ENCODE measurements at places on chromosomes 12 and 14.

DNA sequence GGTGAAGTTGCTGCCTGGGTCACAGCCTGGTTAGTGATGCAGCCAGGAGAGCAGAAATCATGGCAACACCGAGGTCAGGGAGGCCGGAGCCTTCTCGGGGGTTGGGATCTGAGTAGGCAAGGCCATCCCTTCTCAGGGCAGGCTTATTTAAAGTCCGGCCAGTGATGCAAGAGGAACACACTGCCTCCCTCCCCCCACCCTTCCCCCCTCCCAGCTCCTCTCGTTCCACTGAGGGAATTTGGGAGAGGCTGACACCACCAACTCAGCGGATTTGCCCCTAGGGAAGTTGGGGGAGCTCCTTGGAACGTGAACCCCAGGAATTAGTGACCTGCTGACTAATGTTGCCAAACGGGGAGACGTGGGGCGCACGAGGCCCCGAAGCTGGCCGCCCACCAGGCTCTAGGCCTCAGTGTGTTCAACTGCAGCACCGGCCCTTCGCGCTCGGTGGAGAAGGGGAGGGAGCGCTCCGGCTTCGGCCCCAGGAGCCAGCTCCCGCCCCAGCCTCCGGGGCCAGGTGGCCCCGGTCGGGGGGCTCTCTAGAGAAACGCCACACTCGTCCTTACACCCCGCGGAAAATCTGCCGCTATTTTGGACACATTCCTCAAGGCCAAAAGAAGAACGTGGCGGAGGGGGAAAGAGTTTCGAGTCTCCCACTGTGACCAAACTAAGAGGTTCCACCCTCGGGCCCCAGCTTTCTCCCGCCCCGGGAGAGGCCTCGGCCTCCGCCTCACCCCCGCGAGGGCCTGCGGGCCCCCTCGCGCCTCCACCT lies 1.6 kb downstream of the CTDSP2 start:
- DNase-seq, result no peak

DNA sequence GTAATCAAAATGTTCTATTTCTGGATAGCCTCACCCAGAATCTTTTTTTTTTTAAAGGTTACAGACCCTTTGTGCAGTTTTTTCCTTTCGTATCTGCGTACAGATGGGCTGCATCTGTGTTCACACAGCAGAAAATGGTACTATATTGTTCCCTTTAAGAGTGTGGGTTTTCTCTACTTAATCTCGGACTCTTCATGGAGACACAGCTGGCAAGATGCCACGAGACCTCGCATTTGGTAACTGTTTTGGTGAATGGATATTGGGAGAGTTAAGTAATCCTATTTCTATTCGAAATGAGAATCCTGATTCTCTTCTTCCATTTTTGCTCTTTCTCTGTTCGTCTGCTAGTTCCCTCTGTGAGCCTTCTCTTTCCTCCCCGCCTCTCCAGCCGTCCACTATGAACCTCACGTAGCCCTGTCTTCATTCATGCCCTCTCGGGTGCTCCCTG lies 85.7 kb downstream of the SAMD4A start:
- no peak for DNase-seq

DNA sequence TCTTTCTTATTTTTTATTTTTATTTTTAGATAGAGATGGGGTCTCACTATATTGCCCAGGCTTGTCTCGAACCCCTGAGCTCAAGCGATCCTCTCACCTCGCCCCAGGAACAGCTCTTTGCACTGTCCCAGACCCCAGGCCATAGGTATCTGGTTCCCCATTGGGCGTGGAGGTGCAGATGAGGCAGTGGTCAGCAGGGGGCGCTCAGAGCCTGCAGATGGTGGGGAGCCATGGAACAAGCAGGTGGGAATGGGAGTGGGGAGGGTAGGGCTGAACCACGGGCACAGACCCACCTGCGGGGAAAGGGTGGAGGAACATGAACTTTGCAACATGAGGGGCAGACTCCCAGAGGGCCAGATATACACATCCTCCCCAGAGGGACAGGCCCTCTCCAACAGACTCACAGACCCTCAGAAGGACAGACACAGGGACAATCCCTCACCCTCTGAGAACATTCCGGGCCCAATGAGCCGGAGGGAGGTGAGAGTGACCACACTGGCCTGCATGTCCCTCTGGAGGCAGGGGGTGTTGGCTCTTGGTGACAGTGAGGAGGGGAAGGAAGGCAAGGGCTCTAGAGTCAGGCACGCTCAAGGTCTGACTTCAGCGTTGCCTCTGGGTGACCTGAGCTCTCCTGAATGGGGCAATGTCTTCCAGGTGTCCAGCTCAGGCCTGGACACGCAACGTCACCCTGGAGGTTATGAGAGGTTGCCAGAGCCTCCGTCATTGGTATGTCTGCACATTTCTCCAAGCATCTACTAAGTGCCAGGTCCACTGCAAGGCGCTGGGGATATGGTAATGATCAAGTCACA lies 34.9 kb downstream of the KRT80 start:
- no peak for DNase-seq

GRCh38 chr12:1914114-1914911 lies 4.1 kb downstream of the CACNA2D4 start:
- no peak for DNase-seq

DNA sequence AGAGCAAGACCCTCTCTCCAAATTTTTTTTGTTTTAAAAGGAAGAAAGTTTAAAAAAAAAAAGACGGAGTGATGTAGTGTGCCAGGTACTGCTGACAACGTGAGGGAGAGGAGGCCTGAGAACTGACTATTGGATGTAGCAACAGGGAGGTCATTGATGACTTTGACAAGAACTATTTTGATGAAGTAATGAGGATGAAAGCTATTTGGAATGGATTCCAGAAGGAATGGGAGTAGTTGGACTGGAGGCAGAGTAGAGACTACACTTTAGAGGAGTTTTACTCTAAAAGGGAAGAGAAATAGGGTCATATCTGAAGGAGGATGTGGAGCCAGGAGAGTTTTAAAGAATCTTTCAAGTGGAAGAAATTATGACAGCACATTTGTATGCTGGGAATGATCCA lies 27.8 kb upstream of the SLC38A2 start:
- DNase-seq, result no peak

DNA sequence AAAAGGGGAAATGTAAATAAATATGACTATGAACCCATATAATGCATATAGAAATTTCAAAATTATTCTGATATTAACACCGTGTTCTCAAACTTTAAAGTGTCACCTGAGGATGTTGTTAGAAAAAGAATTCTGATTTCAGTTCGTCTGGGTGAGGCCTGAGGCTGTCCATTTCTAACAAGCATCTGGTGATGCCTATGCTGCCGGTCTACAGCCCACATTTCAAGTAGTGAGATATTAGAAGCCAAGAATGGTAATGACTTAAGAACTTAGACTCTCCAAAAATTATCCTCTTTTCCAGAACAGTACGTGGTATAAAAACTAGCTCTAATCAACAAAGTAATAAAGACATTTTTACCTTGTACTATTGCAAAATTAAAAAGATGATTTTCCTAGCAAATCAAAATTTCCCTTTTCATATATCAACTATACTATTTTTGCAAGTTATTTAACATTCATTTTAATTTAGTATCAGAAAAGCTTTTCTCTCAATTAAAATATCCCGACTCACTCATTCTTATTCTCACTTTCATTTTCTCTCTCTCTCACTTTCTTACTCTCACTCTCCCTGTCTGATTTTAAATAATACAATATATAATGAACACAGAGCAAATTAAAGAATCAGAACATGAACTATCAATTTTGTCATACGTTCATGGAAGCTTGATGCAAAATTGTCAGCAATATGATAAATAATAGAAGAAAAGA lies 35.0 kb downstream of the PIK3C2G start:
- no peak for DNase-seq

- DNase-seq, result no peak
Measured at GRCh38 chr14:28719130-28719529, 47.5 kb upstream of the FOXG1 start.

GRCh38 chr14:28294834-28295440 lies 471.6 kb upstream of the FOXG1 start:
- no peak for DNase-seq

- no peak for DNase-seq
Measured at GRCh38 chr14:77006132-77006531, 22.4 kb downstream of the IRF2BPL start.

GRCh38 chr14:93091666-93092065 lies 24.1 kb downstream of the ITPK1 start:
- no peak for DNase-seq

DNA sequence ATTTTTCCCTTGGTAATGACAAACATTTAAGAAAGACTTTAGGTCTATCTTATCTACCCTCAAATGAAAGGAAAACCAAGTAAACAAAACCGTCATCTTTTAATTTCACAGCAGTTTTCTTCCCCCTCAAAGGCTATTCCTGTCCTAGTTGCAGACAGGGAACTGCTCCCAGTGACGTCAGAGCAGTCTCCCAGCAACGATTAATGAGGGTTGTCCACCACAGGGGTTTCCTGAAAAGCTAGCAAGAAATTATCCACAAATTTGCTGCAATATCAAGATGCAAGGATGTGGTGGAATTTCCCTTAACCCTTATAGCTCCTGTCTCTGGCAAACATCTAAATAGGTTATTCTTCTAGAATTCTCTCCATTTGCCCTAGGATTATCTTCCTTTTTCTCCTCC lies 89.1 kb upstream of the STAC3 start:
- DNase-seq, result peak; percentile 24

GRCh38 chr12:109760031-109760929 lies 46.7 kb downstream of the FAM222A start:
- DNase-seq, result no peak

GRCh38 chr14:64410084-64410774 lies 22.1 kb downstream of the MTHFD1 start:
- DNase-seq, result no peak

- DNase-seq, result no peak
Measured at GRCh38 chr14:92154283-92154942, 32.6 kb downstream of the CPSF2 start.

DNA sequence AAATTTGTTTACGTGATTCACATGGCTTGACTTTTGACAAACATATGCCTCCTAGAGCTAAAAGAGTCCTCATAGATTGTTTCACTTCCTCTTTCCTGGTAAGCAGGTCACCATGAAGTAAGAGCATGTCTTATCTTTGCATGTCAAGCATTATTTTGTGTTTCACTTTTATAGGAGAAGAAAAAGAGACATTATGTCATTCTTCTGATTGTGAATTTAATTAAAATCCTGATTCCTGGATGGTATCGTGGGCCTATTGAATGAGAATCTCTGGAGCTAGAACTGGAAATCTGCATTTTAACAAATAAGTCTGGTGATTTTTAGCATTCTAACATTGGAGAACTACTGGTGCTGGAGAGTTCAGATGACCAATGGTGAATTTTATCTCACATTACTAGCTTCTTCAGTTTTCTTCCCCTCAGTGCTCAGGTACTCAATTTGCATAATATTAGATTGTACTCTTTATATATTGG lies 218.6 kb upstream of the ATP2B1 start:
- no peak for DNase-seq

- DNase-seq, result no peak
Measured at GRCh38 chr12:93287149-93287548, 90.6 kb upstream of the NUDT4 start.

- DNase-seq, result no peak
Measured at GRCh38 chr14:80005561-80005960, 205.7 kb downstream of the DIO2 start.

- no peak for DNase-seq
Measured at GRCh38 chr14:103317251-103317650, 16.8 kb upstream of the EIF5 start.
